ENCODE measurements at places on chromosomes 6 and 20.
A peak's percentile ranks its signal among the peaks of the same experiment; 100 is the strongest.

DNA sequence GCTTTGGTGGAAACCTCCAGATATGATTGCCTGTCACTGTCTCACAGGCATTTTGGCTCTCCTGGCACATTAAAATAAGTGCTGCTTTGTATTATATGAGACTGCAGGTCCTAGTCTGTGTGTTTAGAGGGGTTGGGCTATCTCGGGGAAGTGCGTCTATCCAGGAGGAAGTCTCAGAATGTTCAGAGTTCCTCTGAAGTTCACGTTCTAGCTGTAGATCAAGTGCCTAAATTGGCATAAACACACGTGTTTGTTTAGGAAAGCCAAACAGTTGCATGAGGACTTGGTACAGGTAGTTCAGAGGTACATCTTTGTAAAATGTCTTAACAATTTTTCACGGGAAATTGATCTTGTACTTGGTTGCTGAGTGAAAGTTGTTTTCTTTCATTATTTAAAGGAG is 36.4 kb upstream of the SLC22A1 start:
- DNase-seq: no peak

- no peak for DNase-seq
Observed at GRCh38 chr6:143394389-143394788, 56.1 kb downstream of the ADAT2 start.

DNA sequence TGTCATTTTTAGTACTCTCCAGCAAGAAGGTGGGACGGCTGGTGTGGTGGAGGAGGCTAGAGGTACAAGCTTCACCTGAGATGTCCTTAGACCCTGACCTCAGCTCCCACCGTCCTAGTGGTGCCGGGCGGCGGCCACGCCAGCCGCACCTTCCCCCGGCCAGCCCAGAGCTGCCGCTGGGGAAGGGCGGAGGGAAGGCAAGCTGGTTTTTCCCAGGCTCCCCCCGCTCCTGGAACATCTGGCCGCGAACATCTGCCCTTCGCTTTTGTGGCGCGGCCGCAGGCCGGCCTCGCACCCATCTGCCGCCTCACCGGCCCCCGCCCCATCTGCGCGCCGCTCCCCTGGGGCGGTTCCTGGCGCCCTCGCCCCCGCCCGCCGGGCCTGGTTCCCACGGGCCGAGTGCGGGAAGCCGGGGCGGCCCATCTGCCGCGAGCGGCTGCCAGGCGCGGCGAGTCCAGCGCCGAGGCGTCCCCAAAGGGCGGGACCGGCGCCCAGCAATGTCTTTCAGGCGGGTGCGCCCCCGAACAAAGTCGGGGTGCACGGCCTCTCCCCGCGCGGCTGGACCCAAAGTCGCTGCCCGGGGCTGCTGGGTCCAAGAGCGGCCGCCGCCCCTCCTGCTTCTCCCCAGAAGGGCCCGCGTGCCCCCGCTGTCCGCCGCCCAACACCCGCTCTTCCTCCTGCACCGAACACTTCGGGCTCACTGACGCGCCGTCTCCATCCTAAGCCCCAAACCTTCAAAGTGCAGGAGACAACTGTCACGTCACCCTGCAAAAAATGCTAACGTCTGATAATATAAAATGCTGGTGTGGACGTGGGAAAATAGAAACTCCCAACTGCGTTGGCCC is 17.3 kb upstream of the ID1 start:
- no peak for DNase-seq

DNA sequence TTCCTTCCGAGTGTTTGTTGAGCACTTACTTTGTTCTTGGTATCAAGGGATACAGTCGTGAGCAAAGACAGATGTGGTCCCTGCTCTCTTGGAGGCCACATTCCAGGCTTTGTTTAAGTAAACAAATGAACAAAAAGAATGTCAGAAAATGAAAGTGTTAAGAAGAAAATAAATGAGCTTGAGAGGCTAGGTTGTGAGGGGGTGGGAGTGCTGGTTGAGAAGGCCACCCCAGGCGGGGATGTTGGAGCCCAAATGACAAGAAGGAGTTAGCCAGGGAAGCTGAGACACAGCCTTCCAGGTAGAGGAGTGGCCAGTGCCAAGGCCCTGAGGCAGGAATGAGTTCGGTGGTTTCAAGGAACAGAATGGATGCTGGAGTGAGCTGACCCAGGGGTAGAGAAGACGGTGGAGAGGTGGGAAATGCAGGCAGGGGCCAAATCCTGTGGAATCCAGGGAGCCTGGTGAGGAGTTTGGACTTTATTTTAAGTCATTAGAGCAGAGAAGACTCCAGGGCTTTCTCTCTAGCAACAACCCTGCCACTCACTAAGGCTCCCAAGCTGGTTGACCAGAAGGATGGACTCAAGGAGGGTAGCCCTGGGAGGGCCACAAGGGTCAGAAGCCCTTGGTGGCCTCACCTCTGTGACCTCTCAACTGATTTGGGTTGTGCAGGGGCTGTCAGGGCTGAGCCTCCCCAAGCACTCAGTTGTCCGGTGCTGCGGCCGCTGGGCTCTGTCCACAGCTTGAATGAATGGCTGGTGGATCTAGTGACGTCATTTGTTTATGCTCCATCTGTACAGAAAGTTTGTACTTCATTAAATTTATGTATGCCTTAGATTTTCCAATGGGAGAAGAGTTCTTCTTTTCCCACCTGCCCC is 66.0 kb upstream of the STX16 start:
- DNase-seq: peak; percentile 13

- no peak for DNase-seq
Observed at GRCh38 chr6:25997921-25998320, 35.3 kb downstream of the TRIM38 start.

DNA sequence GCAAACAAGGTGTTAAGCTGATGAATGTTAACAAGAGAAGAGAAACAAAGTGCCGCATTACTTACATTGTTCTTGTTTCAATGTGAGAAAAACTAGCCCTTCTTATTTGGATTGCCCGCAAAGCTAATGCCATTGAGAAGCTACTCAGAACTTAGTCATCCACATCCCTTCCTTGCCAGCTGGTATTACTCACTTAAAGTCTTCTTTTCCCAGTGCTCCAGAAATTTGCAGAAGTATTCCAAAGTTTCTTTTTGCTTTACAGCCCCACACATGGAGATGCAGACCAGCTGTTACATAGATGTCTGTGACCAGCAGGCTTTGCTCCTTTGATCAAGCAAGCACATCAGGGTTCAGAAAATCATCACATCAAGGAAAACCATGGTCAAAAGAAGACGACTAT is 529.0 kb downstream of the TBC1D32 start:
- DNase-seq: no peak

GRCh38 chr6:38025451-38025850 is 205.9 kb downstream of the ZFAND3 start:
- DNase-seq: no peak

GRCh38 chr6:78157606-78158005 is 504.8 kb downstream of the MEI4 start:
- no peak for DNase-seq

DNA sequence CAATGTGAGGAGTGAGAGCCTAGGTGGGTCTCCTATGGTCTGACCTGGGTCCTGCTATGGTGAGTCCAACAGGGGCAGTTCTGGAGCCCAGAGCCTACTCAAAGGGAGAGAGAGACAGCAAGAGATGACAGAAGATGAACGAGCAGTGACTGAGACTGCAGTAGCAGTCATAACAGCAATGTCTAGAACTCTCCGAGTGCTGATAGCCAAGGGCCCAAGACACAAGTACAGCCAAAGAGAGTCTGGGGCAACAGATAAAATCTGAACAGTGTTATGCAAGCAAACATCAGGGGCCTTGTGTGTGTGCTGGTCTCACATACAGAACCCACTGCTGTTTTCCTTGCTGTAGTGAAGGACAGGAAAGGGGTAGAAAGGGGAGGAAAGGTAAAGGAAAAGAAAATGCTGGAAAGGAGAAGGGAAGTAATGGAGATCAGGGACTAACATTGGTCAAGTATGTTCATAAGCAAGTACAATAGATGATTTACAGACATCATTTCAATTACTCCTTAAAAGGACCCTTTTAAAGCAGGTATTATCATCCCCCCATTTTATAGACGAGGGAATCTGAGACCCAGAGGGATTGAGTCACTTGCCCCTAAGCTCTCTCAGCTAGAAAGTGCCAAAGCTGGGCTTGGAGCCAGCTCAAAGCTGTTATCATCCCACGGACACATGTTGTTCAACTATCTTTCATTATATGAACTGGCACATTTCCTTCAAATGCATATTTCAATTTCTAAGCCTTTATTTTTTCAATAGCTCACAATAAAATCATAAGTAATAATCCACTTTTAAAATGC is 182.3 kb upstream of the RAB32 start:
- DNase-seq: no peak

DNA sequence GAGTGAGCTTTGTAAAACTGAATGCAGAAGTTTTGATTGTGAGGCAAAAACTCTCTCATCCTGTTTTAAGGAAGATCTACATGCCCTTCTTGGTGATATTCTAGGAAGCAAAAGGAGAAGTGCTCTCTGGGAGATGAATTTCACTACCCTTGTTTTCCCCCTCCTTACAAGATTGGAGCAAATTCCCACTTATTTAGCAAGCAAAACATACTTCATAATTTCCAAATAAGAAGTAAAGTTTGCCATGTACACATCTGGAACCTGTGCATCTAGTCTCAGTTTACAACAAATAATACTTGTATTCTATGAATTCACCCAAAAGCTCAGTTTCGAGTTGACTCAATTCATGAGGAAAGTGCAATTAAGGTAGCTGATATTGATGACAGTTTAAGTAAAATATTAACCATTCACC is 27.6 kb upstream of the IFNGR1 start:
- no peak for DNase-seq

GRCh38 chr6:145670311-145670710 is 65.0 kb downstream of the EPM2A start:
- no peak for DNase-seq

DNA sequence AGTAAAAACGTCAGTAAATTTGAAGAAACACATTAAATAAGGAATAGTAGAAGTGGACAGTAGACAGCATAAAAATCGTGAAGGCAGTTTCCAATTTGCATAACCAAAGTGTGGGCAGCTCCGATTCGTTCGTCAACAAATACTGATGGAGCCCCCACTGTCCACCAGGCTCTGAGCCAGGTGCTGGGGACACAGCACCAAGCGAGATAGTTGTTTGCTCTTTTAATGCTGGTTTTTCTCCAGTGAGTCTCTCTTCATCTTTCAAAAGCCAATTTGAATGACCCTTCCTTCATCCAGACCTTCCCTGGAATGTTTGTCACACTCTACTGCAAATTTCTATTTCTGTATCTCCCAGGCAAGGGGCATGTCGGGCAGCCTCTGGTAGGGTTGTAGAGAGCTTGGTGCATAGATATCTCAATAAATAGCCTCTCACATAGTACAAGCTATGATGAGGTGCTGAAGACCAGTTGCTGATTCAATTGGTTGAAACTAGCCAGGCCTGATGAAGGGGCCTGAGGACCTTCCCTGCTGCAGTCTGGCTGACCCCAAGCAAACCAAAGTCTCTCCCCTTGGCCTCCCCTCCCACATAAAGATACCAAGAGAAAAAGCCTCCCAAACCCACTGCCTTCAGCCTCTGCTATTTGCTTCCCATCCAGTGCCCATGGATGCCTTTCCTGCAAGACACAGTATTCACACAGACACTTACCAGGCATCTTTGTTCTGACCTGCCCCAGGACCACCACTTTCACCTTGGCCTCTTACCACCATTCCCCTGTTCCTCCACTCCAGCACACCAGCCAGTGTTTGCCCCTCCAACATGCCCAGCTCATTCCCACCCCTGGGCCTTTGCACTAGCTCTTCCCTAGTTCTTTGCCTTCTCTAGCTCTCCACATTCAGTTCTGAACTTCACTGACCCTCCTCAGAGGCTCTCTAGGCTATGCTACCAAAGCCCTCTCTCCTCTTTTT is 125.2 kb downstream of the CEBPB start:
- DNase-seq: no peak

DNA sequence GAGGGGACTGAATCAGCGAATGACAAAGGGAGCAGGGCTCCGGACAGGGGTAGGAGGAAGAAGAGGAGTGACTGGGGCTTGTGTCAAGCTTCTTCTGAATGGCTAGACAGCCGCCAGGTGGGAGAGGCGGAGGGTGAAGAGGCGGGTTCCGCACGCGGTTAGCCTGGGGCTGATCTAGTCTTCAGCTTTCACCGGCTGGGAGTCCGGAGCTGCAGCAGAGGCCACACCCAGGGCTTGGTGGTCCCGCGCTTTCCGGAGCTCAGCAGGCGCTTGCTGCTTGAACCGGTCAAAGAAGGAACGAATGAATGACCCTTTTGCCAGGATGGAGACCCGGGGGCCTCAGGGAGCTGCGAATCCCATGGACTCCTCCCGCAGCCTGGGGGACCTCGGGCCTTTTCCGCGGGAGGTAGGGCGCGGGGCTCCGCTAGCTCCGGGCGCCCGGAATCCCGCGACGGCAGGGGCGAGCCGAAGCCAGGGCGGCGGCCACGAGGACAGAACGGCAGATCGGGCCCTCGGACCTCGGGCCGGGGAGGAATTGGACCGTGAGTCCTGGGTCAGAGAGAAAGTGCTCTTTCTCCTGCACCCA is at the start of gene C6orf141:
C6orf141 (plus strand) TSS at position 177 of the 586 bp plus-strand sequence; CDS start at position 302, 125 bp downstream.
- peak; percentile 59 for DNase-seq

DNA sequence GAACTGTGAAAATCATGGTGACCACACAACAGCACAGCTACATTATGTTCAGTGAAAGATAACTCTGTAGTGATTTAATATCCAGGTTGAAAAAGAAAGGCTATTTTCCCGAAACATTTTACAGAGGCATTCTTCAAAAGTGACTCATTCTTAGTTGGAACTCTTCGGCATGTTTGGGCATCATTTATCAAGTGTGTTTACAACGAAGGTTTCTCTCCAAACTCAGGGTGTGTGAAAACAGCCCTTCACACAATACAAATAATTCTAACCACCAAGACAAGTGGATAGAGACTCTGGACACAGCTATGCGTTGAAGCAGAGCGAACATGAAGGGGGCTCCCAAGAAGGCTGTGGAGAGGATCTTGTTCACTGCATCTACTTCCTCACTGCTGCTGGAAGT is 57.6 kb downstream of the CBLN4 start:
- no peak for DNase-seq

- peak; percentile 29 for DNase-seq
Observed at GRCh38 chr6:129749749-129750120, 39.8 kb upstream of the ARHGAP18 start.

- DNase-seq: no peak
Observed at GRCh38 chr6:55040102-55040848, 134.0 kb upstream of the HCRTR2 start.

GRCh38 chr6:19210849-19211590 is 626.1 kb upstream of the ID4 start:
- DNase-seq: peak; percentile 24

DNA sequence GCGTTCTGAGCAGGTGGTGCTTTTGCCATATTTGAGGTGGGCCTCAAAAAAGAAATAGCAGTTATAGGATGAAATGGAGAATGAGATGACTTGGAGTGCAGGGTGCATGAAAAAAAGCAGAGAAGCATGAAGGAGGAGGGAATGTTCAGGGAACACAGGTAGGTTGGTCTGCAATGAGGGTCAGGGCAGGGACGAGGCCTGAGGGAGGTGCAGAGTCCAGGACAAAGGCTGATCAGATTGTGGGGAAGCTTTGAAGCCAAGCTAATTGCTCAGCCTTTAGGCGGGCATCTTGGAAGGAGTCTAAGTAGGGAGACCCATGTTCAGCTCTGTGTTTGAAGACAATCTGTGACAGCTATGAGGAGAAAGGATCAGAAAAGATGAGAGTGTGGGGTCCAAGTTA is 12.0 kb downstream of the TRAM2 start:
- no peak for DNase-seq

GRCh38 chr6:151154418-151154817 is 85.3 kb upstream of the AKAP12 start:
- DNase-seq: no peak

- DNase-seq: no peak
Observed at GRCh38 chr6:96468681-96469224, 52.9 kb upstream of the UFL1 start.

- DNase-seq: no peak
Observed at GRCh38 chr6:87029711-87030314, 65.1 kb downstream of the CGA start.

- no peak for DNase-seq
Observed at GRCh38 chr6:16305788-16306187, 67.4 kb downstream of the GMPR start.
